ACHN (cell line): ENCODE measurements at places on chromosomes 6 and 20.

- no peak for DNase-seq
Observed at GRCh38 chr20:44723391-44723790, 8.2 kb downstream of the CCN5 start.

DNA sequence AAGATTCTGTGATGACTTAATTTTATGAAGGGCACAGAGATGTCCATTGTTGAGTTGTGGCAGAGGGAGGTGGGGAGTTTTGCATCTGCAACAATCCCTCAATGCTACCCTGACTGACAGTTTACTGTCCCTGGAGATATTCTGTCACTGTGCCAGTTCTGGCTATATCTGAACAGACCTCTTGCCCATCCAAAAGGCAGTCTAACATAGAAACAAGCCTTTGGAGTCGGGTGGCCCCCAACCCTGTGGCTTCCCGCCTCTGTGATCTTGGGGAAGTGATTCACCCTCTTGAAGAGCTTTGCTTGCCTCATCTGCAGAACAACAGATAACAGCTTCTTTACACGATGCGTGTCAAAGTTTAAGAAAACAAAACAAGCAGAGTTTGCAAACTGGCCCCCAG, 3.8 kb upstream of the E2F1 start:
- peak; percentile 44 for DNase-seq

DNA sequence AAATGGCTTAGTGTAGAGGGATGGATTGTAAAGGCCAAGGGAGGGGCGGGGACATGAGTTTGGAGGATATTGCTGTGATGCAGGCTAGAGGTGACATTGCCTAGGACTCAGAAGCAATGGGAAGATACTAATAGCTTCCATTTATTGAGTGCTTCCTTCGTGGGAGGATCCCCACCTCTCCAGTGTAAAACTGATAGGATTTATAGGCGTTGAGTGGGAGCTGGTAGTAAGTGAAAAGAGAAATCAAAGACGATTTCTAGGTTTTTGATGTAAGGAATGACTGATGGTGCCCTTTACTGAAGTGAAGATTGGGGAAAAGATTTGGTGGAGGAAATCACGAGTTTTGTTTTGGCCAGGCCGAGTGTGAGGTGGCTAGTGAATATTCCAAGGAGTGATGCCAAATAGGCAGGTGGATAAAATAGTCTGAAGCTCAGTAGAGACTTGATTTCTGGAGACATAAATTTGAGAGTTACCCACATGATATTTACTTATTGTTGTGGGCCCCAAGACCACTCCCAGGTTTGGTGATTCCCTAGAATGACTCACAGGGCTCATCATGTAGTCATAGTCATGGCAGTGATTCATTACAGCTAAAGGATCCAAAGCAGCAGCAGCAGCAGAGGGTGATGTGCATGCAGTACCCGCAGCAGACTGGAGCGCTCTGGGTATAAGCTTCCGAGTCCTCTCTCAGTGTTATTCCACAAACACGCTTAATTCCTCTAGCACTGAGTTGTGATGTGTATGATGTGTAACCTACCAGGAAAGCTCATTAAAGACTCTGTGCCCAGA, 10.2 kb downstream of the RPRD1B start:
- DNase-seq: peak; percentile 85

- DNase-seq: no peak
Observed at GRCh38 chr20:11271920-11272594, 598.3 kb upstream of the JAG1 start.

GRCh38 chr20:3123542-3123941, 36.1 kb downstream of the FASTKD5 start:
- DNase-seq: no peak

DNA sequence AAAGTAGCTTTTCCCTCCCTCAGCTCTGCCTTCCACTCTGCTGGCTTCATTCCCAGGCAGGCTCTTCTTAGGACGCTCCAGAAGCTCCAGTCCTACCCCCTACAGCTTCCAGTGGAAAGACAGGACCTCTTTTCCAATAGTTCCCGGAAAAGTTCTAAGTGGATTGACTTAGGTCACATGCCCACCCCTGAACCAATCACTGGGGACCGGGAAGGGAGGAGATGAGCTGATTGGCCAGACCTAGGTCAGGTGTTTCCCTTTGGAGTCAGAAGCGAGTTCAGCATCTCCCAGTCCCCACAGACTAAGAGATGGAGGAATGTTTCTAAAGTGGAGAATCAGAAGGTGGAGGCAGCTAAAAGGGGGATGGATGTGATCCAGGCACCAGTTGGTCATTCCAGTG, 62.9 kb upstream of the KCNG1 start:
- DNase-seq: no peak

DNA sequence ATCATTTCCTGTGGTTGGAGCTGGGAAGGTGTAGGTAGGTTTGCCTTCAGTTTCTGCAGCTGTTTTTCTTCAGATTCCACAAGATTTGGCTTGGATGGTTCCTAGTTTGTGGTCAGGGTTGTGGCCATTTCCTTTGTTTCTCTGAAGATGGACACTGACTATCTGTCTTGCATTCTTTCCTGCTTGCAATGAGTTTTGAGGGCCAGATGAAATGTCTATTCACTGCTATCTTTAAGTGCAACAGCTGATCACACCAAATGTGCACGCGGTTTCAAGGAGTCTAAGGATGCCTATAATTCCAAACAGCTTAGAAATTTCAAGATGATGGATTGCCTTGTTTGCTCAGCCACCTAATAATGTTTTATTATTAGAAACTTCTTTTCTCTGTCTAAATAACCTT, 28.4 kb downstream of the IL20RA start:
- DNase-seq: no peak

DNA sequence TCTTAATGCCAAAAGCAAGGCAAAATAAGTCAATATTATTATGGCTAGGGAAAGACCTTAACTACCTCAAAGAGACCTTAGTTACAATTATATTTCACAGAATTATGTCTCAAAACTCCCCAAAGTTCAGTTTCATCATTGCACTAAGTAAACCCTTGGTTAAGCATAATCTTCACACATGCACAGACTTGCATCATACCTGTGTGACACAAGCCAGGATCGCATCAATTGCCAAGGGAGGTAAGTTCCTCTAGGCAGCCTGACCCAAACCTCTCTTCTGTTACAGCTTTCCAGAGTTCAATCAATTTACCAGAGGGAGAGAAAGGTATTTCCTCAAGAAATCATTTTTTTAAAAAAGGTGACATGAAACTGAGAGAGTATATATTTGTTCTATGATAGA, 31.9 kb upstream of the PRSS35 start:
- DNase-seq: no peak

DNA sequence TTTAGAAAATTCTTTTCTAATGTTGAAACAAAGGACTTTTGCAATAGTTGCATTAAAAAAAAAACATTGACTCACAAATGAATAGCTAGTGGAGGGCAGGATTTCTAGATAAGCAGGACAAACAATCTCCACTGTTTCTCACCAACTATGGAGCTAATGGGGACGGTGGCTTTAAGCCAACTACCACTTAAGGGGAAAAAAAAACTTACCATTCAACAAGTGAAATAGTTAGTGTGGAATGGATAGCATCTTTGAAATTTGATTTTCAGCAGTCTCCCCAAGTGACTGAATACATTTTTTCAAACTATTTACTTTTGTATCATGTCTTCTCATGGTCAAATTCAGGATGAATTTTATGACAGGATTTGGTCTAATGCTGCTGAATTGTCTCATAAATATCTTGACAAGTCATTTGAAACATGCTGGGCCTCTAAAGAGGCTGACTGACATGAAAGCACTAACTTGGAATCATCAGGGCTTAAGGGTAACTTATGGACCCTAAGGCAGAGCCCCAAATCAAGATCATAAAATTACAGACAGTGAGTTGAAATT, 100.5 kb downstream of the EYA4 start:
- DNase-seq: no peak

DNA sequence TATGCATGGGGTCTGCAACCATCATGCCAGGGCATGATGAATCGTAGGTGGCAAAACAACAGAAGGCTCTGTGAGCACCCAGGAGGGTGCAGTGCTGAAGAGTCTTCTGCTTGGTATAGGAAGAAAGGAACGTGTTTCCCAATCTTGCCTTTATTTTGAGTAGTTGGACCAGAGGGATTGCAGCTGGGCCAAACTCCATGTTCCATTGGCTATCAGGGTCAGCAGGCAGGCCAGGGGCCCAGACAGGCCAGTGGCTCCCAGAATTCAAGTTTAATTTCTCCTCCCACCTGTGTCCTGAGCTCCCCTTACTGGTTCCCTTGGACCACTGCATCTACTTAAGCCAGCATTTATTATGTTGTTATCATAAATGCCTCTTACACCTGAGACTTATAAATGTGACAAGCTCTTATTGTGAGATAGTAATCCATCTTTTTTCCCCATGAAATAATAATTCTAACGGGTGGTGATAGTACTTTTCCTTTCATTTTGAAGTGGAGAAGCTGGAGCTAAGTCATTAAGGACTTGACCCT, 918 bp upstream of the TRIM38 start:
- peak; percentile 37 for DNase-seq

DNA sequence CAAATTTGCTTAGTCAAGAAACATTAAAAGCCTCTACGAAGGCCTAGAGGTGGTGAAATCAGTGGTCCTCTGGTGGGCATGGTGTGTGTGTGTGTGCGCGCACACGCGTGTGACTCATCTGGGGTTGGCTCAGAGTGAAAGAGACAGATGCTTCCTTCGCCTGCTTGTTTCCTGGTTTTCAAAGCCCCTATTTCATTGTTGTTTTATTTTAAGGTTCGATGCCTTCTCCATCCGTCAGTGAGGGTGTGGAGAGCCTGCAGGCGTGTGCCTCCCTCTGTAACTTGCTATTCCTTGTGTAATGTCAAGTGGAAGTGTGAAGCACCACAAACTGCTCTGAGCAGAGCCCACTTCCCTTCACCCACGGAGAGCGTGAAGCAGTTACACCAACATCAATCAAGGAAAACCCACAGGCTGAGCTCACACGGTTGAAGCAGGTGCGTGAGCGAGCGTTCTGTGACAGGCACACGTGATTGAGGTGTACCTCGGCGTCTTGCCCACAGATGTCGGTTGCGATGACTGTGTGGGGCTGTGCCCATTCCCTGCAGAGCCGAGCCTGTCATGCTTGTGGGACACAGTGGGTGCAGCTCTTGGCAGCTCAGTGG, 233.9 kb downstream of the PRL start:
- DNase-seq: no peak

DNA sequence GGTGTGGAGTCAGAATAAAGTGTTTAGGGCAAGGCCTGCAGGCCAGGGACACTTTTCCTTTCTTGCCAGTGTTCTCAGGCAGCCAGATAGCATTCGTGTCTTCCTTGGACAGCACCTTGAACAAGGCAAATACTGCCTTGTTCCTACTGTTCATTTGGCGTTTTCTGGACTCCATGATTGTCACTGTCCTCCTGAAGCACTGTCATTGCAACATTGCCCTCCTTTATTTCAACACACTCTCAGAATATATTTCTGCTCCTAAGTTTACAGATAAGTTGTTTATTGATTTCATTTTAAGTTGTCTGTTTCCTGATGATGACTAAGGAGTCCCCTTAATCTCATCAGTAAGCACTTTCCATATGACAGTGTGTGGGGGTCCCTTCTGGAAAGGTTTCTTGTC, 15.1 kb upstream of the DEF6 start:
- no peak for DNase-seq

GRCh38 chr6:16969699-16970655, 131.9 kb upstream of the STMND1 start:
- DNase-seq: no peak

DNA sequence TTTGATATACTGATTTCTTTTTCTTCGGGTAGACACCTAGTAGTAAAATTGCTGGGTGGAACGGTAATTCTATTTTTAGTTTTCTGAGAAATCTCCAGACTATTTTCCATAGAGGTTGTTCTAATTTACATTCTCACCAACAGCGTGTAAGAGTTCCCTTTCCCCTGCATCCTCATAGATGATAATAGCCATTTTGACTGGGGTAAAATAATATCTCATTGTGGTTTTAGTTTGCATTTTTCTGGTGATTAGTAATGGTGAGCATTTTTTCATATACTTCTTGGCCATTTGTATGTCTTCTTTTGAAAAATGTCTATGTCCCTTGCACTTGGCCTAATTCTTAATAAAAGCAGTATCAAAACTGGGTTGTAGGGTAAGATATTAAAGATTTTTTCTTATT, 148.9 kb upstream of the SIM1 start:
- no peak for DNase-seq

- no peak for DNase-seq
Observed at GRCh38 chr20:11582060-11582459, 335.6 kb upstream of the BTBD3 start.

DNA sequence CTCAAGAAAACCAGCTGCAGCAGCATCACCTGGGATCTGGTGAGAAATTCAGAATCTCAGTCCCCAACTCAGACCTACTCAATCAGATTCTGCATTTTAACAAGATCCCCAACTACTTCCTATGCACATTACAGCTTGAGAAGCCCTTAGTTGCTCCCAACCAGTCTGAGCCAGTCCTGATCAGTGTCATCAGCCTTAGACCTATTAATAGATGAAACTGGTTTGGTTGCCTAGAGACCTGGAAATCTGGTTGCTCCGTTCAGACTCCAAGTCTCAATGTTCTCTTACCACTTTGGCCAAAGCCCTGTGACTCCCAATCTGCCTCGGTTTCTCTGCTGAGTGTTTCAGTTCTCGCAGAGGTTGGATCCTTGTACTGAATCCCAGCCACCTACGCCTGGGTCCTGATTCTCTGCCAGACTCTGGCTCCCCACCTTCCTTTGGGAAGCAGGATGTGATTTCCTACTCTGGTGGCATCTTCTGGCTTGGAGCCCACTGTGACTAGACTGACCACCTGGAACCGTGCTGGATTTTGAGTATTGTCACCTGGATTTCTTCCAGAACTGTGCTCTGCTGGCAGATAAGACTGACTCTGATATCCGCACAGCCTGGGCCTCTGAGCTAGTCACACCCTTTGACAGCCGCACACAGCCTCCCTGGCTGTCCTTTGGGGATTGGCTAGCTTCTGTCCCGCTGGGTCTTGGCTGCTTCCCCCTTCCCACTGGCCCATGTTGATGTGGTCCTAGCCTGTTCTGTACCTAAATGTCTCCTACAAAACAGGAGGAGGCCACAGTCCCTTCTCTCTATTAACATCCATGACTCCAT, 20.3 kb upstream of the ATXN1 start:
- no peak for DNase-seq

GRCh38 chr6:139981768-139982181, 607.3 kb upstream of the CITED2 start:
- peak; percentile 84 for DNase-seq

DNA sequence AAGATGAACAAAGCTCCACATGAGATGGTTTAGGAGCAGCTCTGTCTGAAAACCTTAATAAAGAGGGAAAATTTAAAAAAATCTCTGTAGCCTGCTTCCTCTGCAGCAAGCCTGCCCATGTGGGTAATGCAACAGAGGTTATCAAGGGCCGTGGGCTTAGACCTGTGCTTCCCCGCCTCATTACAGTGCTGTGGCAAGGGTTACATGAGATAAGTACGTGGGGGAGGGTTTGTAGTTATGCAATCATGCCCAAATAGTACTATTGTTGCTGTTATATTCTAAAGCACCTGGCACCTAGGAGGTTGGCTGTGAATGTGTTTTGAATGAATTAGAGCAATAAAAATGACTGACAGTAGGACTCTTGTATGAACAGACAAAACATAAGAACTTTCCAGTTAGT, 68.3 kb downstream of the PKHD1 start:
- no peak for DNase-seq

DNA sequence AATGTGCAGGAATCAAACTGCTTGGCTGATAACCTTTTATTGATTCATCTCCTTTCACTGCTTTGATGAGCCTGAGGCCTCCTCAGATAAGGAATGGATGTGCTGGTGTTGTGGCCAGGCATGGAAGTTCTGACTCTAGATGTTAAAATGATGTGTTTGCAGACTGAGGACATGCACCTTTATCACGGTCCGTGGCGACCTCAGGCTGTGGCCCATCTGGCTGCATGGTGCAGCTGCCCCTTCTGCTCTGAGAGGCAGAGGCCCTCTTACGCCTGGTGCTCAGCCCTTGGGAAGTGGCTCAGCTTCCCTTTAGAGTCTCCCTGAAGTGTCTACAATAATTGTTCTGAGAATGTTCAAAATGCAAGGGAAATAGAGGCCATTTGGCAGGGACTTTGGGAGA, 26.2 kb downstream of the CDH4 start:
- DNase-seq: no peak
